Stimulated activated CD8-positive, alpha-beta memory T cell treated with anti-CD3 and anti-CD28 coated beads, Interleukin-15, amount 100 ng/mL, for 24 hours (primary cell): ENCODE measurements at places on chromosomes 4 and X.

- no peak for DNase-seq
Observed at GRCh38 chr4:7041801-7042502, 1.2 kb upstream of the TADA2B start.

- DNase-seq = no peak
Observed at GRCh38 chrX:133414406-133415275, 648 bp downstream of the GPC4 start.

DNA sequence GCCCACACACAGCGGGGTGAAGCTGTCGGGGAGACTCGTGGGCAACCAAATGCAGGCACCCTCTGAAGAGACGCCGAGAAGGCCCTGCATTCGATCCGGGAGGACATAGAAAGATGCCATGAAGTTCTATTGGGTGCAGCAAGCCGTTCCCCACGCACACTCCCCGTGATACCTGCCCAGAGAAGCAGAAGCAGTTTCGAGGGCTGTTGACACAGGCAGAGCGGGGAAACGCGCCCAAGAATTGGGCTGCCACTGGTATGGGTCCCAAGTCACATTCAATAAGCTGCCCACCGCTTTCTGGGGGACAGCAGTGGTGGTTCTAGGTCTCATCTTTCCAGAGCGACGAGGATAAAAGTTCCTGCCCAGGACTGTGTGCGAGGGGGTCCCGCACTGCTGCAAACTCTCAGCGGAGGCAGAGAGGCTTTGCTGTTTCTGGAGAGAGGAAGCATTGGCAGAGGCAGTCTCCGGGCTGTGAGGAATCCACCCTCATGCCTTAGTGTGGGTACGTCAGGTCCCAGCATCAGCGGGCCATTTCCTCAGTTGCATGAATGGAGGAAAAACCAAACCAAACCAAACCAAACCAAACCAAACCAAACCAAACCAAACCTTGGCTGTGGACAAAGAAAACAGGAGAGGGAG is 10.1 kb downstream of the PITX2 start:
- DNase-seq = no peak

GRCh38 chr4:121950212-121950679 is 1.6 kb downstream of the TRPC3 start:
- DNase-seq = peak; percentile 84

DNA sequence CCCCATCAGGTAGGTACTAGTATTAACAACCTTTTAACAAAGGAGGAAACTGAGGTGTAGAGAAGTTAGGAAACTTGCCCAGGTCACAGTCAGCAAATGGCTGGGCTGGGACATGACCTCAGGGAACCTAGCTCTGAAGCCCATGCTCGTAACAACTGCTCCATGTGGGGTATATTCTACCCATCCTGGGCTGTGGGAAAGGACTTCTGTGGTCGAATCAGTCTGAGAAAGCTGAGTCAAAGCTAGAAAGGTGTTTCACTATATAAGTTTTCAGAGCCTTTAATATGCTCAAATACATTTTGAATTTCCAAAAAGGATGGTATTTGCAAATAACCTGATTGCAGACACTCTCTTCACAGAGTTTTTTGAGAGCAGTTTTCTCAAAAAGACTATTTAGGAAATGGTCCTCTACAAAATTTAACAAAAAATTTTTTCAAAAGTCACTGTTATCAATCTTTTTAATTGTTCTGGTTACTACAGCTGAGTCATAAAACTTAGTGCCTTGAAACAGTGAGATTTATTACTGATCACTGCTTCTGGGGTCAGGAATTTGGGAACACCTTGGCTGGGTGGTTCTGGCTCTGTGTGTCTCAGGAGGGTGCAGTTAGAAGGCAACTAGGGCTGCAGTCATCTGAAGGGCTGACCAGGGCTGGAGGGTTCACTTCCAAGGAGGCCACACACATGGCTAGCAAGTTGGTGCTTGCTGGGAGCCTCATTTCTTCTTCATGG is 53.6 kb downstream of the NSG1 start:
- DNase-seq = no peak

- DNase-seq = no peak
Observed at GRCh38 chrX:134173541-134174272, 63.3 kb upstream of the CCDC160 start.
